Activated CD4-positive, alpha-beta T cell treated with anti-CD3 and anti-CD28 coated beads for 36 hours (primary cell): ENCODE measurements at places on chromosomes 7 and 10. TPM values are rescaled to one million over a fixed set of nuclear protein-coding genes. Genes with fewer than 3 reads are reported as not detected.

- no peaks in the 10 kb centered on the region for H3K27me3 ChIP-seq
- DNase-seq: peak; percentile 4
- no peak overlapping the region for H3K27ac ChIP-seq
- H3K36me3 ChIP-seq: peaks cover 8% of the 10 kb centered on the region
- no peak overlapping the region for H3K4me3 ChIP-seq
Observed at GRCh38 chr7:1845536-1846311, 175.6 kb downstream of the ELFN1 start.

DNA sequence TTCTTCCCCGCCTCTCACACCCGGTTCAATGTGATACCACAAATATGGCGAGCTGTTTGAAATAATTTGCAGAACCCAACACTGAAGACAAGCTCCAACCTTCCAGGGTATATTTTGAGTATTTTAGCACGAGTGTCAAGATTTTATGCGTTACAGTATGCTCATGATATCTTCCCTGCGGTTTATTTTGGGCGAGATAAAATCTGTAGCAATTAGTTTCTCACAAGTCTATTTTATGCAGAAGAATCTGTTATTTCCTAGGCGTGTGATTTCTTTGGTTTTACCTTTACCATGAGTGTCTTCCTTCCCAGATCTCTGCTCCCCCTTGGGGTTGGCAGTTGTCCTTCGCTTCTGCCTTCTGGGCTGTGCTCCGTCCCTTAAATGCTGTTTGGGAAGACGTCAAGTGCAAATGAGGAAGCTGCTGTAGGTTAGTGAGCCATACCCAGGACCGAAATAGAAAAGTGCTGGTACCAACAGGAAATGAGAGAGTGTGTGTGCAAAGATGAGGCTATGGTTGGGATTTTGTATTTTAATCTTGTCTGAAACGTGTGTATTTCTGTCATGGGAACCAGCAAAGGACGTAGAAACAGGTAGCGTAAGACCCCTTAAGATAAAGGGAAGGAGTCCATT, 299.8 kb downstream of the KLF6 start:
- peak overlapping the region; percentile 44 for H3K27ac ChIP-seq
- H3K36me3 ChIP-seq: no peaks in the 10 kb centered on the region
- H3K27me3 ChIP-seq: no peaks in the 10 kb centered on the region
- H3K4me3 ChIP-seq: no peak overlapping the region
- H3K4me1 ChIP-seq: peaks cover 33% of the 10 kb centered on the region

DNA sequence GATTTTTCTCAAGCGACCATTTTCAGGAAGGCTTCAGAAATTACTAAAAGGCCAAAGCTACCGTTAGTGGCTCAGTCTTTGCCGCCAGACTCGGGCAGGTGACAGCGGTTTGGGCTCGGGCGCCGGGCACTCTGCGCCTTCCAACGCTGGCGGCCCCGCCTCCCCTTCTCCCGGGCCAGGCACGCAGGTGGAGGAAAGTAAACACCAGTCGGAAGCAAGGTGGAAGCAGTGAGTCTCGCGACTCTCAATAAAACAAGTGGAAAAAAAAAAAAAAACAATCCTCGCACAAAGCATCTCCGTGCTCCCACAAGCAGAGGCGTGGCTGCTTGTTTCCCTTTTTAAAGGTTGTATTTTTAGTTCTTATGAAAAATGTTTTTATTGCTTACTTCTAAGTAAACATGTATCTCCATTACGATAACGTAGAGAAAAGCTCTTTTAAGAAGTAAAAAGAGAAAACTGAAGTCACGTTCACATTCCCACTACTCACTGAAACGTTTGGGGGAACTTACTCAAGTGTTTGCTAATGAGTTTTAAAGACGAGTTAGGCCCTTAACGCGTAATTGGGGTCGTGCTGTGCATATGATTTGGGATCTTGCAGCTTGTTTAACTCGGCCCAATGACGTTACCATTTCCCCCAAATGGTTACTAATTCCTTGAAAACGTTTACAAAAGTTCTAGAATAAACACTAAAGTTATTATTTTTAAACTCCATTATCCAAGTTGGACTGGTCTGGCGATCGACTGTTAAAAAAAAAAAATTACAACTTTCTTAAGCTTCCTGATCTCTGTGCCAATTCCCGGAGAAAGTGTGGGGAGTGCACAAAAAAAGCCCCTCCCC, 864 bp downstream of the CDCA7L start:
- H3K27me3 ChIP-seq: peaks cover 2% of the 10 kb centered on the region
- H3K36me3 ChIP-seq: peaks cover 17% of the 10 kb centered on the region
- H3K4me1 ChIP-seq: peaks cover 69% of the 10 kb centered on the region
- peak overlapping the region; percentile 82 for H3K4me3 ChIP-seq
- peak; percentile 76 for DNase-seq
- peak overlapping the region; percentile 85 for H3K27ac ChIP-seq

The HOXA4 gene
- not detected for total RNA-seq

The PYROXD2 gene
- total RNA-seq: 4.4 TPM
